Naive thymus-derived CD8-positive, alpha-beta T cell (primary cell): ENCODE measurements at places on chromosomes 16 and 17.

DNA sequence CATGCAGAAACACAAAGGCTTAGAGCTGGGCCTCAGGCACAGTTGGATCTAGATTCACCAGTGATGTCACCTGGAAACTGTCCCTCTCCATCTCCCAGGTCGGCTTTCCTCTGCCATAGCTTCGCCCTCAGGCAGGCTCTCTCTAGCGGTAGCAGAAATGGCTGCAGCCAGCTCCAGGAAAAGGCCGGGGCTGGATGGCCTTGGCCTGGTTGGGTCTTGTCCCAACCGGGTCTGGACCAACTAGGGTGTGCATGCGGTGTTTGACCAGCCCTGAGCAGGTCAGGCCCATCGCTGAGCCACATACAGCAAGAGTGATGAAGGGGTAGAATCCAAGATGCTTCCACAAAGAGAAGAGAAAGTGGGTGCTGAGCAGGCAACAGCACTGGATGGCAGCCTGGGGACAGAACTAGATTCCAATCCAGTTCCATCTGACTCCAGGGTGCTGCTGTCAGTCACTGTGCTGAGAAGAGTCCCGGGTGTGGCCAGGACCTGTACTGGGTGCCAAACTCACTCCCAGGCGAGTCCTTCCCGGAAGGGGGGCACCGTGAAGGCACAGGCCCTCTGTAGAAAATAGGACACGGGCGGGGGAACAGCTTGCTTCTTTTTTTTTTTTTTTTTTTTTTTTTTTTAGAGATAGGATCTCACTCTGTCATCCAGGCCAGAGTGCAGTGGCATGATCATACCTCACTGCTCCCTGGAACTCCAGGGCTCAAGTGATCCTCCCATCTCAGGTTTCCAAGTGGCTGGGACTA is 51.8 kb downstream of the SOCS3 start:
- no peak for DNase-seq
- no peaks in the 10 kb centered on the region for H3K27me3 ChIP-seq
- peaks cover 5% of the 10 kb centered on the region for H3K4me1 ChIP-seq

DNA sequence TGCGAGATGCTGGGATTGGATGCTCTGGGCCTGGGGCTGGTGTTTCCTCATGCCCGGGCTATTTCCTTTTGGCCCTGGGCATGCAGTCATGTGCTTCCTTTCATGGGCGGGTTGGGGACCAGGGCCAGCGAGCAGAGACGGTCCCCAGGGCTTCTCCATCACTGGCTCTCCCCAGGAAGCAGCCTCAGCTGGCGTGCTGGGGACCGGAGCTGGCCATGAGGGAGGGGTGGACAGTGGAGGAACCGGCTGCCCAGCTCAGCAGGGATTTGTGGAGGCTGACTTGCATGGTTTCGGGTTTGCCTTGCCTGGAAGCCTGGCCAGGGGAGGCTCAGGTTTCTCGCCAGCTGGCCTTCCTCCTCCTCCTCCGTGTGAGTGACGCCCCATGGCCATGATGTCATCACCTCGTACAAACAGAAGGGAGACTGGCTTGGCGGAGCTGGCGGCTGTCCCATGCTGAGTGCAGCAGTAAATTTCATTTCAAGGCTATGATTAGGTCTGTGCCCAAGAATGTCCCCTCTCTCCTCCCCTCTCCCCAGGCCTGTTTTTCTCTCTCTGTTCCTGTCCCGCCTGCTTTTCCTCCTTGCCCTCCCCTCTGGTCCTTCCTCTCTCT is 8.9 kb upstream of the TIMP2 start:
- peak overlapping the region; percentile 45 for H3K27ac ChIP-seq
- H3K4me1 ChIP-seq: peaks cover 7% of the 10 kb centered on the region
- peaks cover 3% of the 10 kb centered on the region for H3K27me3 ChIP-seq
- H3K36me3 ChIP-seq: no peaks in the 10 kb centered on the region

- no peak overlapping the region for H3K27ac ChIP-seq
- no peaks in the 10 kb centered on the region for H3K36me3 ChIP-seq
- H3K4me1 ChIP-seq: no peaks in the 10 kb centered on the region
- DNase-seq: no peak
These were observed 365.7 kb upstream of the RBFOX1 start for GRCh38 chr16:6966925-6967324.

DNA sequence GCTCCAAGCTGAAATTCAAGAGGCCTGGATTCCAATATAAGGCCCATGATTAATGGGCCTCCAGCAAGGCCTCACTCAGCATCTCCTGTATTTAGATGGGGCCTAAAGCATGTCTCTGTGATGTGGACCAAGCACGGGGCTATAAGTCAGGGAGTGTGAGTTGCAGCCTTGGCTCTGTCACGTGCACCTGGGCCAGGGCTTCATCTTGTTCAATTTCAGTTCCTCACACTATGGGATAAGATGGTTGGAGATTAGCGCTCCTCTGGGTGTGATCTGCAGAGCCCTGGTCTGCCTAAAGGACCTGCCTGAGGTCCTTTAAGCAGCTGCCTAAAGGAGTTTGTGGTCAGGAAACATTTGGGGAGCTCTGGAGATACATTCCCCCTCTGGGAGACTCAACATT is 25.2 kb downstream of the KLHL36 start:
- peaks cover 6% of the 10 kb centered on the region for H3K4me1 ChIP-seq
- peaks cover 1% of the 10 kb centered on the region for H3K27me3 ChIP-seq
- H3K27ac ChIP-seq: no peak overlapping the region

DNA sequence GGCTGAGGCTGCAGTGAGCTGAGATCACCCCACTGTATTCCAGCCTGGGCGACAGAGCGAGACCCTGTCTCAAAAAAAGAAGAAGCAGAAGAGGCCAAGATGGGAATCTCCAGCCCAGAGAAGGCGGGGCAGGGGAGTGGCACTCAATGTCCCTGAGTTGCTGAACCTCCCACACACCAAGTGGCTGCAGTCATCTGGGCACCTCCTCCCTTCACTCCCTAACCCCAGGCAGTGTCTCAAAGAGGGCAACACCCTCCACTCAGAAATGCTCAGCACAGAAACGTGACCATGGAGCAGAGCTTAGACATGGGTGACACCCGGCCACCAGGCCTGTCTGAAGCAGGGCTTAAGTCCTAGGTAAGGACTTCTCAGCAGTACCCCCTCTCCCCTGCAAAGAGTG is 36.3 kb upstream of the BCAR1 start:
- peak overlapping the region; percentile 82 for H3K4me3 ChIP-seq
- peaks cover 60% of the 10 kb centered on the region for H3K27me3 ChIP-seq
- peaks cover 38% of the 10 kb centered on the region for H3K36me3 ChIP-seq
- DNase-seq: no peak

DNA sequence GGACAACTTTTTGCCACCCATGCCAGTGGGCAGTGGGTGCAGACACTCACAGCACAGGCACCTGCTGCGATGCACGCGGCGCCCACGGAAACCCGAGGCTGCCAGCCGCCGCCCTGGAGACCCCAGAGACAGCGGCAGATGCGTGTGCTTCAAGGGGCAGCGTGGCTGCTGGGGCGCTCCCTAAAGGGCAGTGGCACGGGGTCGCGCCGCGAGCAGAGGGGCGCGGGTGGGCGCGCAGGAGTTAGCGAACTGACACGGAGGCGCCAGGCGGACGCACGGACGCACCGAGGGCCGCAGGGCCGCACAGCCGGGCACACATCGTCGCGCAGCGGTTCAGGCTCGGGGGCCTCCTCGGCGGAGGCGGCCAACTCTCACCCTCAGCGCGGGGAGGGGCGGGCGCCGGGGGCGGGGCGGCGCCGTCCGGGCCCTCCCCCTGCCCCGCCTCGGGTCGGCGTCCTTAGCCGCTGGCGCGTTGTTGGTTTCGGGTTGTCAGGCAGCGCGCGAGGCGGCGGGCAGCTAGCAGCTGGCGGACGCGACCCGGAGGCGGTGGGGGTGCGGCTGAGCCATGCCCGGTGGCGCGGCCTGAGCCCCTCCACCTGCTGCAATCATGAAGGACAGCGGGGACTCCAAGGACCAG is at the start of gene KIF19:
TSS of gene KIF19 (plus strand) at position 484 of the 637 bp plus-strand sequence. CDS start at position 608, 124 bp downstream.
- H3K4me3 ChIP-seq: peak within 1 kb of the TSS; percentile 69
- H3K4me1 ChIP-seq: peaks cover 4% of the 10 kb centered on the region

DNA sequence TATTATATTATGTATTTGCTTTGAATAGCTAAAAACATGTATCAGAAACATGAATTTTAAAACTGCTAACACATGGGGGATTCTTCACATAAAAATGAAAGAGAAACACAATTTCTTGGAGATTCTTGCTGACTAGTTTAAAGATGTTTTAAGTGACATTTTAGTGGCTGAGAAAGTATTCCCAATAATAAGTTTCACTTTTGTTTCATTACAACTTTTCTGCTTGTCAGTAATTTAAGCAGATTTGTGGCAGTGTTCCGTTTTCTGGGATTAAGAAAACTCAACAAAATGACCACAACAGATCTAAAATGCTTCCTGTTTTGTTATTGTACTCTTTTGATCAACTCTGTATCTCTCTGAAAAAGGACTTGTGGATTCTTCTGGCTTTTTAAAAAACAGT is 75.9 kb downstream of the NLK start:
- peak overlapping the region; percentile 59 for H3K4me3 ChIP-seq
- H3K36me3 ChIP-seq: peaks cover 21% of the 10 kb centered on the region
- DNase-seq: peak; percentile 2
- peaks cover 33% of the 10 kb centered on the region for H3K4me1 ChIP-seq

- no peak overlapping the region for H3K4me3 ChIP-seq
- no peak for DNase-seq
- peaks cover 5% of the 10 kb centered on the region for H3K27me3 ChIP-seq
- peaks cover 35% of the 10 kb centered on the region for H3K4me1 ChIP-seq
- H3K27ac ChIP-seq: no peak overlapping the region
These were observed 100.1 kb downstream of the IRF8 start for GRCh38 chr16:85998868-85999729.

DNA sequence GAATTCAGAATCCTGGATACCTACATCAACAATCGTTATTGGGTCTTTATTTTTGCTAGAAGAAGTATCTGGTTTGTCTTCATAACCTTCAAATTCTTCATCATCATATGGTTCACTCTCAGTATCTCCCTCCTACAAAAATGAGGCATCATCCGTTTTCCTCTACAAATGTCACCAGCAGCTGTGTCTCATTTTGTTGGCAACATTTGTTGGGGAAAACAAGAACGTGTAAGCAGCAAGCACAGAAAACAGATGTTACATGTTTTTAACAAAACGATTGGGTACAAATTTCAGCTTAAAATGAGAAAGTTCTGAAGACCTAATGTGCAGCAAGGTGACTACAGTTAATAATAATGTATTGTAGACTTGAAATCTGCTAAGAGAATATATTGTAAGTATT is 8.7 kb downstream of the CCDC47 start:
- no peak overlapping the region for H3K4me3 ChIP-seq
- H3K36me3 ChIP-seq: peaks cover 83% of the 10 kb centered on the region
- H3K27ac ChIP-seq: peak overlapping the region; percentile 40
- no peaks in the 10 kb centered on the region for H3K27me3 ChIP-seq
- no peak for DNase-seq

DNA sequence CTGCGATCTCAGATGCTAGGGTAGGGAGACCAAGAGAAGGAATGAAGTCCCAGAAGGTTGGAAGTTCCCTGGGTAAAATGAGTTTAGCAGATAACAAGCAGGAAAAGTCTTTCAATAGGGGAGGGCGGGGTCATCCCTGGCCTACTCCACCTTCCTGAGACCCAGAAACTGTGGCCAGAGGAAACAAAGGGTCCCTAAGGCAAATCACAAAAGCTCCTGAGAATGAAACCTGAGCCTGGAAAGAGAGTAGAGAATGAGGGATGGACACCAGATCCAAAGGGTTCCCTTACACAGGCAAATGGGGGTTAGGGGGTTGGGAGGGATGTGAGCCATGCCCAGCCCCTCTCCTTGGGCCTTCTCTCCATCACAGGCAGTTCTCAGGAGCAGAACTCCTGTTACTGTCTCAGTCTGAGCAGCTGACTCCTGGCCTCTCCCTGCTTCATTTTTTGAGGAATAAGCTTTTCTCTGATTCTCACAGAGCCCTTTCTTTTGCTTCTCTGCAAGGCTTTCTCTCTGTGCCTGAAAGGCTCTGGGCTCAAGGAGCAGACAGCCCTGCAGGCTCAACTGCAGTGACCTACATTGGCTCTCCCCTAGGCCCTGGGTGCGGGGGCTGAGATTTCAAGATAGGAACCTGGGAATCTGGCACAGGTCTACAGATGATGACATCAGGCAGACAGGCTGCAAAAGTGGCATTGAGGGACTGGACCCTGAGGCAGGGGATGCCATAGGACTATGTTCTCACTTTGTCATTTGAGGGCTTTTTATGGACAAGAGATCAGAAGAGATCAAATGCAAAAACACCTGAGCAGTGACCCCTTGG is 9.8 kb upstream of the NR1D1 start:
- H3K36me3 ChIP-seq: no peaks in the 10 kb centered on the region
- H3K4me1 ChIP-seq: peaks cover 84% of the 10 kb centered on the region
- no peaks in the 10 kb centered on the region for H3K27me3 ChIP-seq
- no peak for DNase-seq
- no peak overlapping the region for H3K4me3 ChIP-seq

DNA sequence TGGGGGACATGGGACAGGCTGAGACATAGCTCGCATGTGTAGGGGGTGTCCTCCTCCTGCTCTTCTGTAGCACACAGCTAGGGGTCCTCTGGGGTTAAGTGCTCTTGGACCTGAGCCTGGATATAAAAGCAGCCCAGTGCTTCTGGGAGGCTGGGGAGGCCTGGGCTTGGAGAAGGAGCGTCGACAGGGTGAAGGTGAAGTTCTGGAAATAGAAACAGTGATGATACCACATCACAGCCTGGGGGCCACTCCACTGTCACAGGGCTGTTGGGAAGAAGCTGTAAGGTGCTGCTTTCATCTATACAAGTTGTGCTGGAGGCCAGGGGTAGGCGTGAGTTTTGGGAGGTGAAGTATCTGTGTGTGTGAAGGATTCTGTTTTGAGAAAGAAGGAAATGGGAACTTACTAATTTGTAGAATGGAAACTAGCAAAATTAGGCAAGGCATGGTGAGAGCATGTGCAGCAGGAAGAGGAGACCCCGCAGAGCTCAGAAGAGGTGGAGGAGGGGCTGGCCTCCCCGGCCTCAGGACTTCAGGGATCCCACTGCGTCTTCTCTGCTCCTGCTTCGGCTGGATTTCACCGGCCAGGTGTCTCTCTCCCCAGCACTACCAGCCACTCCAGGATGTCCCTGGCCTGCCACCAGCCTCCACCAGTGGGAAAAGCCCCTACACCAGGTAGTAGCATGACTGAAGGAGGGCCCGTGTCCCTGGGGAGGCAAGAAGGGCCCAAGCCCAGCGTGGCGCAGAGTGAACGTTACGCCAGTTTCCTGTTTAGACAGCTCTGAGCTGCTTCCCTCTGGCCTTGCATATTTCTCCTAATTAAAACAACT is 19.4 kb downstream of the PLCG2 start:
- H3K27ac ChIP-seq: peak overlapping the region; percentile 70
- H3K36me3 ChIP-seq: no peaks in the 10 kb centered on the region
- no peaks in the 10 kb centered on the region for H3K27me3 ChIP-seq
- peaks cover 56% of the 10 kb centered on the region for H3K4me1 ChIP-seq

- no peak within 1 kb of the TSS for H3K27ac ChIP-seq
- H3K4me3 ChIP-seq: no peak within 1 kb of the TSS
- H3K4me1 ChIP-seq: peaks cover 2% of the 10 kb centered on the region
- peaks cover 2% of the 10 kb centered on the region for H3K36me3 ChIP-seq
These were observed at the start of gene SERPINF2 for GRCh38 chr17:1742371-1743087. SERPINF2 (plus strand) TSS chr17:1742871; CDS start chr17:1744996, 2,125 bp downstream.

DNA sequence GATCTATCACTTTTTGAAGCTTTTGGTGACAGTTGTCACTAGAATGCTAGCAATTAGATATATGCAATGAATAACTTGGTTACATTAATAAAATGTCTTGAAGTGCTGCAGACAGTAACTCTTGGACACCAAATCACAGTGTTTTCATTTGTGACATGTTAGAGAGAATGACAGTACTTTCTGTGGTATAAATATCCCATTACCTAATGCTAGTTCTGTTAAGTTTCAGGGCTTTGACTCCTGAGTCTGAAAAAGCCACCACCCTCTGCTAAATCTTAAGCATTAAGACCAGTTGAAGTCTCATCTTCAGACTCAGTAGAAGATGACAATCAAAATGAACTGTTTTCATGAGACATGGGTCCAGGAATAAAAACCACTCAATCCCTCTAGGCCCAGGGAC is 10.6 kb upstream of the CPHXL2 start:
- DNase-seq: no peak
- no peaks in the 10 kb centered on the region for H3K4me1 ChIP-seq
- H3K27ac ChIP-seq: no peak overlapping the region
- H3K36me3 ChIP-seq: no peaks in the 10 kb centered on the region
